ENCODE measurements at places on chromosomes 3 and 15. TPM values are rescaled to one million over a fixed set of nuclear protein-coding genes. Genes with fewer than 3 reads are reported as not detected.

Gene CFAP92
- total RNA-seq: 0.48 TPM

DNA sequence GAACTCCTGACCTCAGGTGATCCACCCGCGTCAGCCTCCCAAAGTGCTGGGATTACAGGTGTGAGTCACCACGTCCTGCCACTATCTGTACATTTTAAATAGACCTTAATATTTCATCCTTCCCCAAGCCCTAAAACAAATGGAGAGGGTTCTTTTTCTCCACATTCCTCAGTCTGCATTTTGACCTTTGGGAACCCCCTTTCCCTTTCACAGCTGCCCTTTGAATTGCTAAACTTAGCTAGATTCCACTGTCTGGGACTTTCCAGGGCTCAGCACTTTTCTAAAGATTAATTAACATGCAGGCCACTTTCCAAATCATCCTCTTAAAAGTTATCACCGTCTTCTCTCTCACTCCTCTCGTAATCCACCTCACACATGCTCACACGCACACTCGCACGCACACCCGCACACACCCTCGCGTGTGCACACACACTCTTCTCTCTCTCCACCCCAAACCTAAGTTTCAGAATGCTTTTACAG, 124.2 kb downstream of the TMCO5A start:
- H3K36me3 ChIP-seq: no peaks in the 10 kb centered on the region
- no peak overlapping the region for H3K27ac ChIP-seq
- peaks cover 19% of the 10 kb centered on the region for H3K27me3 ChIP-seq

- no peak overlapping the region for H3K27ac ChIP-seq
- DNase-seq: no peak
- H3K4me1 ChIP-seq: peaks cover 4% of the 10 kb centered on the region
- peaks cover 14% of the 10 kb centered on the region for H3K36me3 ChIP-seq
- H3K4me3 ChIP-seq: no peak overlapping the region
These were observed 40.7 kb downstream of the RFT1 start for GRCh38 chr3:53089511-53089910.

DNA sequence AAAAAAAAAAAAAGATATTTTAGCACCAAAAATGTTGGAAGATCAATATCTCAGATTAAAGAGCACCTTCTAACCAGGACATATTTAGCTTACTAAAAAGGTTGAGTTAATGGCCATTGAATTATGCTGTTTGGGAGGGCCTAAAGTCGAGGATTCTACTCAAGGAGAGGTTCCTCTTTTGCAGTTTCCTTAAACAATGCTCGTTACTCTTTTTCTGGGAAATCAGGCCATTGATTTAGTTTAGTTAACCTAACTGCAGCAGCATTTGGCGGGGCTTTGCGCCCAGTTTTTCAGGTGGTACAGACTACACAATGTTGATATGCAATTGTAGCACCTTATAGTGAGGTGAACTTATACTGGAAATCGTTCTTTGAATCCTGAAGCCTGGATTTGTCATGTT, 6.8 kb downstream of the ABHD2 start:
- peaks cover 15% of the 10 kb centered on the region for H3K36me3 ChIP-seq
- no peaks in the 10 kb centered on the region for H3K27me3 ChIP-seq
- H3K27ac ChIP-seq: no peak overlapping the region
- H3K4me3 ChIP-seq: no peak overlapping the region
- DNase-seq: no peak
- H3K4me1 ChIP-seq: peaks cover 43% of the 10 kb centered on the region

- H3K36me3 ChIP-seq: no peaks in the 10 kb centered on the region
- no peak for DNase-seq
- no peaks in the 10 kb centered on the region for H3K27me3 ChIP-seq
- H3K4me1 ChIP-seq: no peaks in the 10 kb centered on the region
These were observed 203.8 kb downstream of the RPLP1 start for GRCh38 chr15:69656271-69657030.

DNA sequence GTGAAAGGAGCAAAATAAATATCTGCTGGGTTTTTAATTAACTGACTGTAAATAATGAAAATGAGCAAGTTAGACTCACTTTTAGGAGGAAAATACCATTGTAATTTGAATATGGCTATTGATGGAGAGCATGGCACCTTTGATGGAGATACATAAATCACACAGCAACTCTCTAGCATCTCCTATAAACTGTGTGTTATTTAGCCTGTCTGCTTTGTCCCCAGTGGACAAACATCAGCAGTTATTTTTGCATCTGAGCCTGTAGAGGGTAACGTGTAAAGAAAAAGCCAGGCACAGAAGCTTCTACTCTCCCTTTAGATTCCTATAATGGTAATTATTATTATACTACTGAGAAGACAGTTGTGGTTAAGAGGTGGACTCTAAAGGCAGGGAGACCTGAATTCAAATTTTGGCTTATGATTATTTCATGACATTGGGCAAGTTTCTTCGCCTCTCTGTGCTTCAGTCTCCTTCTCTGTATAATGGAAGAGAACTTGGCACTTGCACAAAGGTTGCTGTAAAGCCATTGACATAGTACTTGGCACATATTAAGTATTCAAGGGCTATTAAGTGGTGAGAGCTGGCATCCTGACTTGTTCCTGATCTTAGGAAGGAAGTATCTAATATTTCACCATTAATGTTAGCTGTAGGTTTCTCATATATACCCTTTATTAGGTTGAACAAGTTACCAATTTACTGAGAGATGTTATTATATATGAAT, 289.5 kb upstream of the TRIM42 start:
- no peak for DNase-seq
- no peaks in the 10 kb centered on the region for H3K36me3 ChIP-seq
- no peaks in the 10 kb centered on the region for H3K4me1 ChIP-seq
- H3K27me3 ChIP-seq: no peaks in the 10 kb centered on the region
- no peak overlapping the region for H3K27ac ChIP-seq

Data from activated naive CD4-positive, alpha-beta T cell treated with anti-CD3 and anti-CD28 coated beads for 36 hours (primary cell).